ENCODE measurements at places on chromosomes 4 and X.

DNA sequence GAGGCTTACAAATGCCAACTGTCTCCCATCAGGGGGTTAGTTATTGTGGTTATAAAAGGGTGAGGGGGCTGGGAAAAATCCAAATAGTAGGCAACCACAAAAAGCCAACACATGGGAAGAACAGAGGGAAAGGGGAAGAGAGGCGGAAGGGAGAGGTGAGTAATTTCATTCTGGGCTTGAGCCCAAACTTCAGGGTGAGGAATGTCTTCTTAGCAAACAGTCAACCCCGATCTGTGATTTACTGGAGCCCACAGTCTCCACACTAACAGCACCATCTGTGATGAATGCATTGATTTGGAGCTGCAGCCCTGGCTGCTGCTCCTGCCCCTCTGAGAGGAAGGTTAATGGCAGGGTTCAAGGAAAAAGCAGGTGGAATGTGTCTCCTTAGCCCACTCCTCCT lies 162.2 kb upstream of the GPR101 start:
- peak; percentile 6 for DNase-seq

- DNase-seq = no peak
These were observed 16.8 kb downstream of the ZFYVE28 start for GRCh38 chr4:2401610-2401983.

DNA sequence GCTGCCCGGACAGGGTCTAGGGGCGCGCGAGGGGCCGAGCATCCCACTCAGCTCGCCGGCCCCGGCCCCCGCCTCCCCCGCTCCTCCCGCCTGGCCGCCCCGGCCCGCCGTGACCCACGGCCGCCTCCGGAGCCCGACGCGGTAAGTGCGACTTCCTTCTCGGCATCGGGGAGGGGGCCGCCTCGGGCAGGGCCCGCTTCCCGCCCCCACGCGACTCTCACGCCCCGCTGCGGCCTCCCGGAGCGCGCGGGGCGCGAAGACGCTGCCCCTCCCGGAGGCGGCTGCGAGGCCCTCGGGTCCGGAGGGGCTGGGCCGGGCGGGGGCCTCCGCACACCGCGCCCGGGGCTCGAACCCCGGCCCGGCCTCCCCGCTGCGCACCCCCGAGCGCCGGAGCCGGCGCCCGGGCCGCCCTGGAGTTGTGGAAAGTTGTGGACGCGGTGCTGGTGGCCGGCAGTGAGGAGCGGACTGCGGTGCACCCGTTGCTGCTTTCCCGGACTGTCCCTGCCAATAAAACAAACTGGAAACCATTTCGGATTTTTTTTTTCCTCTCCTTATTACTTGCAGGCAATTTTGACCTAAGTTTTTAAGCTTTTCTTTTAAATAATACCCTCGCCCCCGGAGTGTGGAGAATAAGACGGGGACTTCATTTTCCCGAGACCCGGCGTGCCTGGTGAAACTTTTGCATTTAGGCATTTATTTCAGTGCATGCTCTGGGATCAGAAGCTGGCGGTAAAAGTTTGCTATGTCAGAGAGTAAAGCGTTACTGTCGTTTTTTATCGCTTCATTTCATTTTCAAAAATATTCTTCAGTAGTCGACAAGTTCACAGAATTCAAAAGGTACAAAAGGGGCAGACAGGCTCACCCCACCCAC lies 13.0 kb upstream of the TMEM156 start:
- peak; percentile 70 for DNase-seq

- no peak for DNase-seq
These were observed 26.8 kb upstream of the STPG2 start for GRCh38 chr4:98170035-98170434.

- no peak for DNase-seq
These were observed 421.7 kb upstream of the INTU start for GRCh38 chr4:127210893-127211649.

GRCh38 chr4:153346563-153346962 lies 2.1 kb downstream of the MND1 start:
- no peak for DNase-seq

DNA sequence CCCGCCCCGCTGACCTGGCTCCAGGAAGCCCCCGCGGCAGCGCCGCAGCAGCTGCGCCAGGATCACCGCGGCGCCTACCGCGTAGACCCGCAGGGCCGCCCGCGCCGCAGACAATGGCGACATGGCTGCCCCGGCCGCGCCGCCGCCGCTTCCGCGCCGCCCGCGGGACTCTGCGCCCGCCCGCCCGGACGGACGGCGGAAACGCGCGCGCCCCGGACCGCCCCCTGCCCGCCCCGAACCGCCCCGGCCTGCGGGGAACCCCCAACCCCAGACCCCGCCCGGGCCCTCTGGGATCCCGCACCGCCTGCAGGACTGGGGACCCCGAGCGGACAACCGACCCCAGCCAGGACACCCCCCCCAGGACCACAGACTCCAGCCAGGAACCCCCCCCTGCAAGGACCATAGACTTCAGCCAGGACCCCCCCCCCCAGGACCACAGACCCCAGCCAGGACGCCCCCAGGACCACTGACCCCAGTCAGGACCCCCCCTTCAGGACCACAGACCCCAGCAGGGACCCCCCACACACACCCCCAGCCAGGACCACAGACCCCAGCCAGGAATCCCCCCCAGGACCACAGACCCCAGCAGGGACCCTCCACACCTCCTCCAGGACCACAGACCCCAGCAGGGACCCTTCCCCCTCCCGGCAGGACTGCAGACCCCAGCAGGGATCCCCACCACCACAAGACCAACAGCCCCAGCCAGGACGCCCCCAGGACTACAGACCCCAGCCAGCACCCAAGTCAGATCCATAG lies at the start of the genes DHRSX and ZBED1:
Gene DHRSX, minus strand, starts transcription at position 174 of the 756 bp plus-strand sequence. Its CDS starts 51 bp downstream, at position 123.
Gene ZBED1, minus strand, starts transcription at position 174 of the 756 bp plus-strand sequence. CDS start 10,257 bp downstream, outside the sequence.
- peak; percentile 89 for DNase-seq

GRCh38 chrX:80810365-80810978 lies 795 bp upstream of the BRWD3 start:
- DNase-seq = no peak

- DNase-seq = peak; percentile 50
These were observed 50.8 kb downstream of the PRPS1 start for GRCh38 chrX:107678957-107679740.

GRCh38 chr4:108833046-108833445 lies 70.2 kb upstream of the ETNPPL start:
- DNase-seq = no peak

DNA sequence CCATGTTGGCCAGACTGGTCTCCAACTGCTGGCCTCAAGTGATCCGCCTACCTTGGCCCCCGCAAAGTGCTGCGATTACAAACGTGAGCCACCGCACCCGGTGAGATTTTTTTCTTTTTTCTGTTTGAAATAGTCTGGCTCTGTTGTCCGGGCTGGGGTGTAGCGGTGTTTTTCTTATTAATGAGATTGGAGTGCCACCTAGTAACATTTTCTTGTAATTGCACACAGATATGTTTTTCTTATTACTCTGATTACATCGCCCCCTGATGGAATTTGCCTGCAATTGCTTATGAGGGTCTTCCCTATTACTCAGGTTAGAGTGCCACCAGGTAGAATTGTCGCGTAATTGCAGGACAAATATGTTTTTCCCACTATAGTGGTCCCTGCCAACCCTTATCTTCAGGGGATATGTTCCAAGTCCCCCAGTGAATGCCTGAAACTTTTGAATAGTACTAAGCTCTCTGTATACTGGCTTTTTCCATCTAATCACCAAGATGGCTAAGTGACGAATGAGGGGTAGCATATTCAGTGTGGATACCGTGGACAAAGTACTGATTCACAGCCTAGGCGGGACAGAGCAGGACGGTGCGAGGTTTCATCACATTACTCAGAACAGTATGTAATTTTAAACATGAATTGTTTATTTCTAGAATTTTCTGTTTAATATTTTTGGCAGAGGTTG lies 8.6 kb upstream of the PDHA1 start:
- no peak for DNase-seq

DNA sequence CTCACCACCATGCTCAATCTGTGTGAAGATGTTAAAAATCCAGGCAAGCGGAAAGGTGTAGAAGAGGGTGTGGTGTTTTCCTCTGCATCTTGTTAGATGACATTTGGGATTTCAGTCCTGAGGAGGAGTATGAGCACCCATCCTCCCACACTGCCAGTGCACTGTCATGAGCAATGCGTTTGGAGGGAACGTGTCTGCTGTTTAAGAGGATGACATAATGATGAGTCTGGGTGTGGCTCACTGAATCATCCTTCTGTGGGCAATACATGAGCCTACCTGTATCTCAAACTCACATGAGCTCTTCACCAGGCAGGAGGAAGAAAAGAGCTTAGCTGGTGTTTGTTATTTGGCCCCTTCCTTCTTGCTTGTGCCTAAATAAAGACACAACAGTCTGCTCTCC lies 67.9 kb upstream of the ARX start:
- DNase-seq = no peak

DNA sequence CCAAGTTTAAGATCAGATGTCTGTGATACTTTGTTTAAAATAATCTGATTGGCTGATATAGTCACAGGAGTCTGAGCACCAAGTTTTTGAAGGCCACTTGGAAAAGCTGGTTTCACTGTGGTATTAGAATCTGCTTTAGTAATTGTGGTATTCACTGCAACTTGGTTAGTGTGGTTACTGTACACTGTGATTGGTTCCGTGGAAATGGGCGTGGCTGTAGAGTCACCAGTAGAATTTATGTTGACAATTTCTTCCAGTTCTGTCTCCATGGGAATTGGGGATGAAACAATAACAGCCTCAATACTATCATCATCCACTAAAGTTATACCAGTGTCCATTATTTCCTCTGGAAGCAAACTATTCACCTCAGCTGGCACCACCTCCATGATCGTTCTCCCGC lies 26.2 kb downstream of the LIN54 start:
- DNase-seq = peak; percentile 14

DNA sequence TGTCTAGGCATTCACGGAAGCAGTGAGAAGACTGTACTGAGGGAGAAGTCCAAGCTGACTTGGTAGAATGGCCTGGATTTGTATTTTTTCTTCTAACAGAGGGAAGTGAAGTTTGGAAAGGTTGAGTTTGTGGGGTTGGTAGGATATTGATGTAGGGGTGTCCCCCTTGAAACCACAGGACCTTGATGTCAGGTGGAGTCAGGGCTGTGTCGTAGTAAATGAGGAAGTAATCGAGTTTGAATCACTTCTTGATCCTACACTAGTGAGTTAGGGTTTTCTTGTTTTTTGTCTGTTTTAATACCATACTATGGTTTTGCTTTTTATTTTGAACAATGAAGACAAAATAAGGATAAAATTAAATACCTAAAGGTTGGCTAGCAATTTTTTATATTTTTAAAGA lies 30.1 kb upstream of the ANAPC4 start:
- DNase-seq = no peak

- DNase-seq = peak; percentile 5
These were observed 87.6 kb downstream of the GAB1 start for GRCh38 chr4:143424276-143424675.

DNA sequence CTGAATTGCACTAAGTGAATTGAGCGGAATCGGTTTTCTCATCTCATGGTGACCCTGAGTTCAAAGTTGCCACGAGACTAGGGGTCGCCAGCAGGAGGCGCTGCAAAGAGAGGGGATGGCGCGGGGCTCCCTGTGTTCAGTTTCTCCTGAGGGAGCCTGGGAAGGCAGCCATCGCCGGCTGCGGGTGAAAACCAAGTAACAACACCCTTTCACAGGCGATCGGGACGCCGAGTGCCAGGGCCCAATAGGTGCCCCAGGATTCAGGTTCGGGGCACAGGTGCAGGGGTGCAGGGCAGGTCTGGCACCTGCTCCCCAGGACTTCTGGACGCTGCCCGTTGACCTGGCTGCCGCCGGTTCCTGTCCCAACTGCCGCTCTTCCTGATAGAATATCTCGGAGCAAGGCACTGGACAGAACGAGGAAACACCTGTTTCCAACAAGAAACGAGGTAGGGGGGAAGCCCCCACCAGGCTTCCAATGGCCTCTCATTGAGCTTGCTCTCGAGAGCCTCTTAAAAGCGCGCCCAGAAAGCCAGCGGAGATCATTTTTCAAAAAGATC lies 1.1 kb upstream of the FGF16 start:
- peak; percentile 12 for DNase-seq

DNA sequence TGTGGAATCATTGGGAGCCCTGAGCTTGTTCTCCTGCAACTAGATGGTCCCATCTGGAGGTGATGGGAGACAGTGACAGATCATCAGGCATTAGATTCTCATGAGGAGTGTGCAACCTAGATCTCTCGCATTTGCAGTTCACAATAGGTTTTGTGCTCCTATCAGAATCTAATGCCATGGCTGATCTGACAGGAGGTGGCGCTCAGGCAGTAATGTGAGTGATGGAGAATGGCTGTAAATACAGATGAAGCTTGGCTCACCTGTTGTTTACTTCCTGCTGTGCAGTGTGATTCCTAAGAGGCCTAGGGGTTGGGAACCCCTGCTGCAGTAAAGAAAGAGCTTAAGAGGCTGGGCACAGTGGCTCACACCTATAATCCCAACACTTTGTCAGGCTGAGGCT lies 42.2 kb upstream of the PUDP start:
- no peak for DNase-seq

- peak; percentile 21 for DNase-seq
These were observed 42.2 kb downstream of the SH2D1A start for GRCh38 chrX:124388562-124388961.

DNA sequence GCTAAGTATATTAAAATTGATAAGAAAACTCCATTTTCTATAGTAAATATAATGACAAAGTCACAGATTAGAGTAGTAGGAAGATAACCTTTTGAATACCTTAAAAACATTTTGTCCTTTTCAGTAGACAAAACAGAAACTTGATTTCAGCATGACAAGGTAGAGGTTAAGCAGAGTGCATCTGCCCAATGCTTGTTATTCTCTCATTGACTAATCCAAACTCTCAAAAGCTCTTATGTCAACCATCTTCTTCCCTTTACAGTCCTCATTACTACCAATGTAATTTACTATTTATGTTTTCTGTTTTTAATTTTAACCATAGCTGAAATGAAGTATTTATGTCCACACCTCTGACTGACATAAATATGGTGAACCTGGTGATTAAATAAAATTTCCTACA lies 11.1 kb downstream of the NIPAL1 start:
- DNase-seq = no peak

GRCh38 chr4:184415071-184415470 lies 59.3 kb downstream of the IRF2 start:
- DNase-seq = no peak

- DNase-seq = no peak
These were observed 76.5 kb downstream of the RTL9 start for GRCh38 chrX:110435196-110435595.

DNA sequence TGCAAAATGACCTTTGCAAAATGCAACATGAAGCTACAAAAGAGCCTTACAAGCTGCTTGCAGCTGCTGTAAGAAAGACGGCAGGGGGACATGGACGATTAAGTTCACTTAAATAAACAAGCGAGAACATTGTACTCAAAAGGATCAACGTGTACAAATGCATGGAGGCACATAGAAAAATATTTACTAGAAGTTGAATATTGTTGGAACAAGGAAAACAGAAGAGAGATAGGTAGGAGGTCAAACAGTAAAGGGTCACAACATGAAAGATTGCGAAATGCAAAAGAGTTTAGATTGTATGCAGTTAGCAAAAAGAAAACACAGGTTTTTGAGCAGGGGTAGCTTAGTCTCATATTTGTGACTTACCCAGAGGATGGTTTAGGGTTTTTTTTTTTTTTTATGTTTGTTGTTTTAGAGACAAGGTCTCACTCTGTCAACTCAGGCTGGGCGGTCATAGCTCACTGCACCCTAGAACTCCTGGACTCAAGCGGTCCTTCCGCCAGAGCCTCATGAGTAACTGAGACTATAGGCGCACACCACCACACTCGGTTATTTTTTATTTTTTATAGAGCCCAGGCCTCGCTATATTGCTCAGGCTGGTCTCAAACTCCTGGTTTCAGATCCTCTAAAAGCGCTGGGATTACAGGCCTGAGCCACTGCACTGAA lies 1.4 kb upstream of the PHF8 start:
- no peak for DNase-seq

GRCh38 chr4:153211986-153212728 lies 7.9 kb downstream of the TRIM2 start:
- peak; percentile 47 for DNase-seq
